Naive thymus-derived CD4-positive, alpha-beta T cell (primary cell): ENCODE measurements at places on chromosomes 11 and 22.
A peak's percentile ranks its signal among the peaks of the same experiment; 100 is the strongest.

GRCh38 chr22:29394931-29395581, 6.7 kb upstream of the AP1B1 start:
- peak; percentile 57 for DNase-seq

DNA sequence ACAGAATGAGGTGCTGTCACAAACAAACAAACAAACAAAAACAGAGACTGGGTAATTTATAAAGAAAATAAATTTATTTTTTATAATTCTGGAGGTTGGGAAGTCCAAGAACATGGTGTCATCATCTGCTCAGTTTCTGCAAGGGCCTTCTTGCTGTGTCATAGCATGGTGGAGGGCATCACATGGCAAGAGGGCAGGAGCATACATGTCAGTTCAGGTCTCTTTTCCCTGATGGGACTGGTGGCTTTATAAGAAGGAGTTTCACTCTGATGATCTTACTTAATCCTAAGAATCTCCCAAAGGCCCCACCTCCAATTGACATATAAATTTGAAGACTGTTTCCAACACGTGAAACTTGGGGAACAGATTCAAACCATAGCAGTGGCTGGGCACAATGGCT, 135.7 kb downstream of the NECTIN1 start:
- DNase-seq, result no peak

GRCh38 chr11:64294774-64295173, 3.7 kb downstream of the KCNK4 start:
- no peak for DNase-seq

DNA sequence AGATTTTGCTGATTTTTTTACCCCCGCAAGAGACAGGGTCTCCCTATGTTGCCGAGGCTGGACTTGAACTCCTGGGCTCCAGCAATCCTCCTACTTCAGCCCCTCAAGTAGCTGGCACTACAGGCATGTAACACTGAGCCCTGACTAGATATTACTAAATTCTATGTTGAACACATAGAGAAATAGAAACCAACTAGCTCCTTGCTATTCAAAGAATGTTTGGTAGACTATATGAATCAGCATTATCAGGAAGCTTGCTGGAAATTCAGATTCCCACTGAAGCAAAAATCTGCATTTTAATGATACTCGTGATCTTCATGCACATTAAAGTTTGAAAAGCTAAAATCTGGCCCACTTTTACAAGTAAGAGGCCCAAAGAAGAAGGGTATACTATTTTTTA, 11.9 kb downstream of the TMEM41B start:
- no peak for DNase-seq

DNA sequence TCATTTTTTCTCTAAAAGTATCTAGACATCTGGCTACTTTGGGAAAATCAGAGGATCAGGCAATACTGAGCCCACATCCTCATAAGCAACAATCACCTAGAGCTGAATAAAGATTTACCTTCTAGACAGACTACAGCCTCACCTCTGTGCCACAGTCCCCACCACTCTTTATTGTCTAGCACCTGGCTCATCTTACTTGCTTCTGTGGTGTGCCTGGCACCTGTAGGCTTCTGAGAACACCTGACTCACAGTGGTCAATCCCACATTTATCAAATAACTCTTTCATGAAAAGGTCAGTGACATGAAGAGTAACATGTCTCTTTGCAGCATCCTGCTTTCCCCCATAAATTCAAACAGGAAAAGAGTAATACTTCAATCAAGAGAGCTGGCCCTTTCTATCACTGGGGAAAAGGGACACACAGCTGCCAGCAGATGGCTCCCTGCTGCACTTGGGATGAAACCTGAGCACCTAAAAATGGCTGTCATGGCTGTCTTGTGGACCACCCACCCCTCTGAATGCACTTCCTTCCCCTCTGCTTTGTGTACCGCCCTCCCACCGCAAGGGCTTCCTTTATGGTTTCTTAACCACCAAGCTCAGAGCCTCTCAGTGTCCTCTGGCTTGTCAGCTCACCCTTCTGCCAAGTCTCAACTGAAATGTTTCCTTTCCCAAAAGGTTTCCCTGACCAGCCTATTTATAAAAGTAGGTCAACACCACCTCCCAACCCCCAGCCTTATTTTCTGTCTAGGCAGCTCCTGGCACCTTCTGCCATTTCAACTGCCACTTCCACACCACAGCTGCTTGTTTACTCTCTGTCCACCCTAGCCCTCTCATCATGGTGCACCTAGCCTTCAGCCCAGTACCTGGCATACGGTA, 9.3 kb downstream of the TFIP11 start:
- DNase-seq, result peak; percentile 41

DNA sequence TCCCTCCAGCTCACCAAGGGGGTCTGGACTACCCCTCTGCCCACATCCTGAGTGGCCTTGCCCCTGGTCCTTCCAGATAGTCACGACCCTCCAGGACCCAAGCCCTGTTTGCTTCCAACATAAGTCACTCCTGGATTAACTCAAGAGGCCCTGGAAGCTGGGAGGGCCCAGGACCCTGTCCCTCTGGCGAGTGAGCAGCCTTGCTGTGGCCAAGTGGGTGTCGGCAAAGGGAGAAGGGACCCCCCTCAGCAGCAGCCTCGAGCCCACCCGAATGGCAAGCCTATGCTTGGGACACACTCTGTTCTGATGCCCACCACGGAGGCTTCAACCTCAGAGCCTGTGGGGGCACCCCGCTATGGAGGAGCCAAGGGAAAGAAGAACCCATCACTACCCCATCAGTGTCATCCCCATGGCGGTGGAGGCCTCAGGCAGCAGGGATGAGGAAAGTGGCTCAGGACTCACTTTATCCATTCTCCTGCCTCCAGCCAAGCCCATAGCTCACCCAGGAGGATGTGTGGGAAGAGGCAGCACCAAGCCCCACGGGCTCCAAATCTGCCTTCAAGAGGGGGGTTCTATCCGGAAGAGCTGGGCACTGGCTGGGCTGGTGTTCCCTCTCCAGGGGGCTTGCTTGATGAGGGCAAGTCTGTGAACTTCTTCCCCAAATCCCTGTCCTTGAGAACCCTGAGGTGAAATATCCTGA, 12.5 kb downstream of the SLC22A12 start:
- no peak for DNase-seq

DNA sequence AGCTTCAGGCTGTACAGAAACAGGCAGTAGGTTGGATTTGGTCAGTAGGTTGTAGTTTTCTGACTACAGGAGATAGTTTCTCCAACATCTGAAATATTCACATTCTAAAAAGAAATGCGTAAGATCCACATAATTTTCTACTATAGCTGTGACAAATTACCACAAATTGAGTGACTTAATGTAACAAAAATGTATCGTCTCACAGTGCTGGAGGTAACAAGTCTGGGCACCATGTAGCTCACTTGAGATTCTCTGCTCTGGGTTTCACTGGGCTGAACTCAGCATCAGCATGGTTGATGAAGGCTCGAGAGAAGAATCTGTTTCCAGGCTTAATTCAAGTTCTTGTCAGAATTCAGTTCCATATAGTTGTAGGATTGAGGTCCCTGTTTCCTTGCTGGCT, 350.9 kb upstream of the CCDC179 start:
- no peak for DNase-seq

DNA sequence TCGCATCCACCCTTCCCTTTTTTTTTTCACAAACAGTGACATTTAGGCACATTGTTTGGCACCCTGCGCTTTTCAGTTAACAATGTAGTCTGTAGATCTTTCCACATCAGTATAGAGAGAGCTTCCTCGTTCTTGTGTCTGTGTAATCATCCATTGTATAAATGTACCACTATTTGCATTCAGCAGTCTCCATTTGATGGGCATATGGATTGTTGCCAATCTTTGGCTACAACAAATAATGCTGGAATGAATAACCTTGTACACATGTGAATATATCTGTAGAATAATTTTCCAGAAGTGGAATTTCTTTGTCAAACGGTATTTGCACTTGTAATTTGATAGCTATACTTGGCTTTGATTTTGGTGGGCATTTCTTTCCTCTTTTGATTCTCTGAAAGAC, 17.1 kb downstream of the MPEG1 start:
- no peak for DNase-seq

GRCh38 chr11:34605481-34606325, 15.2 kb upstream of the EHF start:
- DNase-seq, result no peak

DNA sequence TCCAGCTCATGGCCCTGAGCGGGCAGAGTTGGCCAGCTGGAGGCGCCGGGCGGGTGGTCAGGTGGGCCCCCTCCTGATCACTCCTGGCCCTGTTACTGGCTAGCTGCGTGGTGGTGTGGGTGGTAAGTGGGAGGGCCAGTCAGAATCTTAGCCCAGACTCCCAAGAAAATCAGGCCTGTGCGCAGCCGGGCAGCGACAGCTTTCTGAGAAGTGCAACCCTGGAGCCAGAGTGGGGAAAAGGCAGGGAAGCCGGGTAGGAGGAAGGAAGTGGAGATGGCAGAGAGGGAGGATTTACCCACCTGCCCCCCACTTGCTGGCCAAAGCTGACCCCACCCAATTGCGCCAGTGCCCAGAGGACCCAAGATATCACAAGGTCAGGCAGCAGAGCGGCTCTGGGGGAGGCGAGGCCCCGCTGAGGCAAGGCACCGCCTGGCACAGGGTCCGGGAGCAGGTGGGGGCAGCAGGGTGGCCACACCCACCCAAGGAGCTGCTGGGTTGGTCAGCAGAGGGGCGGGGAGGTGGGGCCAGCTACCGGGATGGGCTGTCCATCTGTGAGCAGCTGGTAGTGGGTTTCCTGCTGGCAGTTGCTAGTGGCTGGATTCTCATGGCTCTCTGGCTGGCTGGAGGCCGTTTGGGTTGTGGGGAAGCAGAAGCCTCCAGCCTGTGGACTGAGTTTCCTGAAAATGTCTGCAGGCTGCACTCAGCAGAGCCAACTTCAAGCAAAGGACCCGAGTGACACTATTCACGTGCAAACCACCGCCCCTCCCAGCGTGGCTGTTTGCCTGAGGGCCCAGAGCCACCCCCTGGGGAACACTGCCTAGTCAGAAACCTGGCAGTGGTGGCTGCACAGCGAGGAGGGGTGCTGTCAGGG, 196.4 kb downstream of the IGLL1 start:
- DNase-seq, result no peak

GRCh38 chr11:73652046-73652730, 5.8 kb downstream of the PLEKHB1 start:
- DNase-seq, result no peak

- DNase-seq, result no peak
Observed at GRCh38 chr11:103681855-103682254, 354.6 kb upstream of the DDI1 start.

- no peak for DNase-seq
Observed at GRCh38 chr11:119427279-119427678, 4.3 kb upstream of the THY1 start.

DNA sequence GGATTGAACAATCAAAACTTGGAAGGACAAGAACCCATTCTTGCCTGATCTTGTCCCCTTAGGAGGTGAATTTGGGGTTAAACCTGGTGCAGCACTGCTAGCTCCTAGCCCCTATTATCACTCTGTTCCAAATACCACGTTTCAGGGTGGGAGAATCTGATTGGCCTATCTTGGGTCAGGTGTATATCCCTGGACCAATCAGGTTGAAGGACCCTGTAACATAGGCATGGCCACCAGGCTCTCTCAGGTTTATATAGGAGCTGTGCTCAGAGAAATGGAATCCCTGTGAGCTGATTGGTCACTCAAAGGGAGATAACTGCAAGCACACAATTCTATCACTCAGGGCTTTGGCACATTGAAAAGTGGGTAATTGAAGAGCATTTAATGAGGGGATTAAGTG, 26.6 kb upstream of the AMPD3 start:
- DNase-seq, result no peak
